Astrocyte (in vitro differentiated cells and primary cell): ENCODE measurements at places on chromosomes 12 and 14.

DNA sequence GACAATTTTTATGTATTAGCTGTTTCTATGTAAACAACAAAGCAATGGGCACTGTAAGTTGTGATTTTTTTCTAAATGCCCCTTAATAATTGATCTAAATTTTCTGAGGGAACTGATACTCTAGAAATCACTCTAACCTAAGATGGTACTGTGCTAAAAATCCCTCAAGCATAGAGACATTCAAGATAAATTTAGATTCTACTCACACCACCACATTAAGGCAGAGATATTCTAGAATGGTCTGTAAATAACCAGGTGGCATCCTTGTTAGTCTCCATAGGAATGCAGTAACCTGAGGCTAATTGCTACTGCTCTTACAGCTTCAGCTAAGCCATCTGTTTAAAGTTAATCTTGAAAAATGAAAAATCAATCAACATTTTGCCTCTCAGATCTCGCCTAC lies 87.3 kb downstream of the SLC41A2 start:
- no peak for DNase-seq

GRCh38 chr12:71448150-71448581 lies 8.6 kb downstream of the LGR5 start:
- peak; percentile 88 for DNase-seq

DNA sequence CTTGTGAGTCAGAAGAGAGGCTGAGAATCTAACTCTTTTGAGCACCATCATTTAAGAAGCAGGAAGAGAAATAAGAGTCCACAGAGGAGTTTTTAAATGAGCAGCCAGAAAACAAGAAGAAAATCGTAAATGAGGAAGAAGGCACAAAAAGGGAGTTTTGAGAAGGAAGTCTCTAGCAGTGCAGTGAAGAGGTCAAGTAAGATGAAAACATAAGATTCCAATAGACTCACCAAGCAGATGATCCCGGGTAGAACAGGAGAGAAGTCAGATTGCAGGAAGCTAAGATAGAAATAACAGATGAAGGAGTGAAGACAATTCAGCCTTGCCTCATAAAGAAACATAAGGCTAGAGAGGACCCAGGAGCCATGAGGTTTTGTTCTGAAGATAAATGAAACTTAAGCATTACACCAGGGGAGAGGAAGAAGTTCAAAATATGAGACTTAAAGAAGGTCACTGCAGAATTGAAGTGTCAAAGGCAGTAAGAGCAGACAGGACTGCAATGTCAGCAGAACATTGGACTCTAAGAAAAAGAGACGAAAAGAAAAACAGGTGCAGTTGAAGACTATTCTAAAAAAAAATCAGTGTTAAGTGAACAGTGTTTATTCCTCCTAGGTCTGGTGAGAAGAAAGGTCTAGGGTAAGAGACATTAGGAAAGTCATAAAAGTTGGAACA lies 229.0 kb downstream of the SEC23A start:
- DNase-seq = no peak

GRCh38 chr14:24037658-24038037 lies 14.2 kb upstream of the CARMIL3 start:
- DNase-seq = no peak

DNA sequence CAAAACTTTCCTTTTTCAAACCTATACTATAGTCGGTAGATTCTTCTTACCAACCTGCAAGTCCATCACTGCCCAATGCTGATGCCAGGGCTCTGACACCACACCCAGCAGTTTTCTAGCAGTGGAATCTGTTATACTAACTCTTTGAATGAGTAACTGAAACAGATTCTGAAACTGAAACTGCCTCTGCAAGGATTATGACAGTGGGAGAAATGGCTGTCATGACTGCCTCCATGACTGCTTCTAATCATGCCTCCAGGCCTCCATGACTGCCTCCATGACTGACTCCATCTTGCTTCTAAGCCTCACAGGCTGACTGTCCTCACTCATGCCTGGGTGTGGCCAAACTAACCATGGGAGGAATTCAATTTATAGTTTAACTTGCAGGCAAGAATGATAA lies 29.4 kb upstream of the OXA1L start:
- DNase-seq = no peak
